Kidney epithelial cell (primary cell): ENCODE measurements at places on chromosomes 13 and 19.

- no peak for DNase-seq
Observed at GRCh38 chr13:26327940-26328725, 74.2 kb downstream of the CDK8 start.

DNA sequence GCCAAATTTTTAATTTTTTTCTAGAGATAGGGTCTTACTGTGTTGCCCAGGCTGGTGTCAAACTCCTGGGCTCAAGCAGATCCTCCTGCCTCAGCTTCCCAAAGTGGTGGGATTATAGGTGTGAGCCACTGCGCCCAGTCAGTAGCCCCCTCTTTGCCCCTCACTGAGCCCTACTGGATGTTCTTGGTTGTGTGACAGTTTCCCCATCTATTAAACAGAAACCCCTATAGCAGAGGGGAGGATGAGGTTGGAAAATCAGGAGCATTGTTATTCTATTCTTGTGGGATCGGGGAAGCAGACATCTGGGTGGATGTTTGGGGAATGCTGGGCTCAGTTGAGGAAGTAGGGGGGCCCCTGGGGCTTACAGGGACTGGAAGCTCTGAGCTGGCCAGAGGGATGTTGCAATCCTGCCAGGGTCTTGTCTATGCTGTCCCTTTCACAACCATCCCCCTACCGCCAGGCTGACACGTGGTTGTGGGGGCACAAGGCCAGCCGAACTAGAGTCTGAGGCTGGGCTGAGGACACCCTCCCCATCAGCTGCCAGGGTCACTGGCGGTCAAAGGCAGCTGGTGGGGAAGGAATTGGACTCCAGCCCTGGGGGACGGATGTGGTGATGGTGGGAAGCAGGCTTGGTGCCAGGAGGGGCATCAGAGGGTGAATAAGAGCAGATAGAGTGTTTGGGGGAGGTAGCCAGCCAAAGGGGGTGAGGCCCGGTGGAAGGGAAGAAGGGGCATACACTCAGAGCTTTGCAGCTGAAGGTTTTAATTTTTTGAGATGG lies 10.9 kb downstream of the APOC1 start:
- no peak for DNase-seq

- no peak for DNase-seq
Observed at GRCh38 chr19:13493516-13494310, 12.6 kb downstream of the CACNA1A start.

GRCh38 chr19:17121736-17122293 lies 46.2 kb downstream of the MYO9B start:
- DNase-seq: no peak

GRCh38 chr19:7863157-7863970 lies 10.8 kb downstream of the PRR36 start:
- DNase-seq: no peak
